GM12865 (cell line): ENCODE measurements at places on chromosomes 6 and 20.

DNA sequence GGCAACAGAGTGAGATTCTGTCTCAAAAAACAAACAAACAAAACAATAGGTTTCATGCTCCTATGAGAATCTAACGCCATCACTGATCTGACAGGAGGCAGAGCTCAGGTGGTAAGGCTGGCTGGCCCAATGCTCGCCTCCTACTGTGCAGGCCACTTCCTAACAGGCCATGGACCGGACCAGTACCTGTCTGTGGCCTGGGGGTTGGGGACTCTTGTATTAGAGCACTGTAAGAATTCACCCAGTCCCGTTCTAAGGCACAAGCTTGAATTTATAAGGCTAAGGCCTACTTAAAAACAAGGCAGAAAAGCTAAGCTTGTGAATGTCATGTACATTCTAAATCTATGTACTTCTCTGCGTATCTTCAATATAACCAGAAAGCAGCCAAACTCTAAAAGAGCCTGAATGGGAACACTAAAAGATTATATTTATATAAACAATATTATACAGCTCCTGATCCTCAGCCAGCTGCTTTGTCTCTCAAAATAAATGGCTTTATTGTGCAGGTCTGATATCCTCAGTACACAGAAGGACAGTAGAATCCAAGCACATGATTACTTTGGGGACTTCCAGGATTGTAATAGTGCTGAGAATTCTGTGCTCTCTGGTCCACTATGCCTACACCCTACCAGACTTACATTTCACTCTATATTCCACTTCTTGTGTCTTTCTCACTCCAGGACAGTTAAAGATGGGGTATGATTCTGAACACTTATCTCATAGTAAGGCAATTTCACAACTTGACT, 64.5 kb upstream of the DST start:
- no peak for DNase-seq

GRCh38 chr6:1216488-1216974, 95.4 kb upstream of the FOXQ1 start:
- DNase-seq: no peak

DNA sequence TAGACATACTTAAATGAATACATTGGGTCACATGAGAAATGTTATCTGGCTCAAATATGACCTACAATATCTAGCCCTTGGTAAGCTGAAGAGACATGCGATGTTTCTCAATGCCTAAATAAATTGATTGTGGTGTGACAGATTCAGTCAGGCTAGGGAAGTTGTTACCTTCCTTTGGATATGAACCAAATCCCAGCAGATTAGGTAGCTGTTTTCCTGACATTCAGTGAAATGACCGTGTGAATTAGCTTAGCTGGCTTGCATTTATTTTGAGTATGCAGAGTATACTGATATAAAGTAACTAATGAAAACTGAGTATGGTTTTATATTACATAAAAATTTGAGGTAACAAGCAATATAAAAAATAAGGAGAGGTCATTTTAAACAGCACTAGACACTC, 288.2 kb downstream of the GJA1 start:
- DNase-seq: no peak

GRCh38 chr6:99130897-99131873, 183.4 kb upstream of the FBXL4 start:
- DNase-seq: no peak

DNA sequence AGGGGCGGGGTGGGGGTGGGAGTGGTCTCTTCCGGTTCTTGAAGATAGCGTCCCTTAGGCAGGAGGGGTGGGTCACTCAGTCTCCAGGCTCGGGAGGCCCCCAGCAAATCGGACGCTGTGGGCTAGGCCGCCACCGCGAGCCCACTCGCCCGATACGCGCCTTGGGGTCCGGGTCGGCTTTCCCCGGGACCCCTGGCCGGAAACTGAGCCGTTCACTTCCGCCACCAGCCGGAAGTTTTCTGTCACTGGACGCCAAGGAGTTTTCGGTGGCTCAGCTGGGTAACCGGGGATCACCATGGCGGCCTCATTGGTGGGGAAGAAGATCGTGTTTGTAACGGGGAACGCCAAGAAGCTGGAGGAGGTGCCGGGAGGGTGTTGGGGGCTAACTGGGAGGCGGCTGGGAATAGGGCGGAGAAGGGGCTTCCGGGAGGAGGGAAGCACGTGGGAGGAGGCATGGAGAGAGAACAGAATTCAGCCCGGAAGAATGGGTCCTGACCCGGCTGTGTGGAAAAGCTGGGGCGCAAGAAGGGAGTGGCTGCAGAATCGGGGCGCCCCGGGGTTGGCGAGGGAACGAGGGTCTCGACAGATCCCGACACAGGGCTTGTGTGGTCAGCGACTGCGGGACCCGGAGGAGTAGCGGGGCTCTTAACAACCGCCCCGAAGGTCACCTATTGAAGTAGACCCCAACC, at the start of gene ITPA:
Gene ITPA, plus strand, starts transcription at position 242 of the 689 bp plus-strand sequence. Its CDS starts 54 bp downstream, at position 296.
- peak; percentile 71 for DNase-seq

- DNase-seq: no peak
These were observed 76.8 kb downstream of the HIVEP2 start for GRCh38 chr6:142867988-142868812.

DNA sequence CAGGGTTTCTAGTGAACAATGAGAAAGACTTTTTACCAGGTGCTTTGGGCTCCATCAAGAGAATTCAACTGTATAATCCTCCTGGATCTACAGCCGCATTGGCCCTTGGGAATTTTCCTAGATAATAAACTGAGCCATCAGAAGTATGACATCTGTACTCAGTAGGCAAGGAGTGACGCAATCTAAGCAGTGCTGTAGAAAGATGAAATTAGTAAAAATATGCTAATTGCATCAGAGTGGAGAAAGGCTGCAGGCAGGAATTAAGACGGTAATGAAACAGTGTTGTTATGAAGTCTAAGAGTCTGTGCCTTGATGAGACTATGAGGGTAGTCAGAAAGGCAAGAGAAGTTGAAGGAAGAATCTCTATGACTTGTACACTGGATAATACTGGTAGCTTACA, 507.9 kb upstream of the SOX4 start:
- no peak for DNase-seq

DNA sequence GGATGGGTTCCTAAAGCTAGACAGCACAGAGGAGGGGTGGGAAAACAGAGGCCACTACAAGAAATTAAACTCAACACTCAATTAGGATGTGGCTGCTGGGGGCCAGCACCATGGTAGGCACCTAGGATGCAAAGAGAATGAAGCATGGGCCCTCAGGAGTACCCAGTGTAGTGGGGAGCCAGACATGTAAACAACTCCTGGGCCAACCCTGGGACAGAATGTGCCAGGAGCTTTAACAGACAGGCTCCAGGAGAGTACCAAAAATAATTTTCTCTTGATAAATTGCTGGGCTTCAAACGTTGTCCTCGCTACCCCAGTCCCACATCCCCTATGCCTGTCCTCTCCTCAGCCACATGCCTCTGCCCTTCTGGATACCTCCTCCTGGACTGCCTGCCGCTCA, 1.7 kb downstream of the TMEM151B start:
- no peak for DNase-seq

GRCh38 chr6:130681028-130681427, 146.2 kb upstream of the SMLR1 start:
- no peak for DNase-seq

- DNase-seq: no peak
These were observed 13.9 kb downstream of the TMEM151B start for GRCh38 chr6:44284121-44284520.

- DNase-seq: no peak
These were observed 33.7 kb upstream of the HIVEP1 start for GRCh38 chr6:11978169-11978987.

- DNase-seq: no peak
These were observed 72.9 kb downstream of the PSMB1 start for GRCh38 chr6:170480050-170480692.

DNA sequence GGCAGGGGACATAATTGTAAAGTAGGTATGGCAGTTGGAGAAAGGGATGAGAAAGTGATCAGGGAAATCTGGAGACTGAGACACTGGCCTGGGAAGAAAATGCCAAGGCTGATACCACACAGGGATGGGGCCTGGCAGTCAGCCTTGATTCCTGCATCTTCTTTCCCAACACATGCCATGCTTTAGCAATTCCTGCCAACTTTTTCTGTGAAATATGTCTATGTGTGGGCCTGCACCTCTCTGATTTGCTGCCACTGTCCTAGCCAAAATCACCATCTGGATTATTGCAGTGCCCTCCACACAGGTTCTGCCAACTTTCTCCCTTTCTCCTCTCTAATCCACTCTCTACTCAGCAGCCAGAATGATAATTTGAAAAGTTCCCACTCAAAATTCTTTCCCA, 759.8 kb upstream of the CITED2 start:
- no peak for DNase-seq

DNA sequence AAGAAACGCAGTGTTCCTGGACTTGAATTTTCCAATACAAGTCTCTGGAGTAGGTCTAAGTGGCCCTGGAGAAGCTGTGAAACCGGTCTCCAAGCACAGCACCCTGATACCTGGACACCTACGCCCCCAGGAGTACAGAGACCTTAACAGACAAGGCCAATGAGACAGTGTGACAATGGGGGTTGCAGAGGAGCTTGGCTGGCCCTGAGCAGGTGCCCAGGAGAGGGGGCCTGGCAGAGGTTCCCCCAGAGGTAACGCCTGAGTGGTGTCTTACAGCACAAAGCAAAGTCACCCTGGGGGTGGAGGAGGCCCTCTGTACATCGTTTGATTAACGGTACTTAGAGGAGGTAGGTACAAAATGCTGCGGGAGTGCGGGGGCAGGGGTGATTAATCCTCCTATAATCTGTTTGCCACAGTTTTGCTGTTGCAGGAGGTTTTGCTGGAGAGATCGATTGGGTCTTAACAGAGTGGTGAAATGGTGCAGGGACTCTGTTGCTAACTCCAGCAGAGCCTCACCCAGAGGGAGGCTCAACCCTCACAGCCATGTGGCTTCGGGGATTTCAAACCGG, 37.3 kb upstream of the APCDD1L start:
- DNase-seq: no peak

DNA sequence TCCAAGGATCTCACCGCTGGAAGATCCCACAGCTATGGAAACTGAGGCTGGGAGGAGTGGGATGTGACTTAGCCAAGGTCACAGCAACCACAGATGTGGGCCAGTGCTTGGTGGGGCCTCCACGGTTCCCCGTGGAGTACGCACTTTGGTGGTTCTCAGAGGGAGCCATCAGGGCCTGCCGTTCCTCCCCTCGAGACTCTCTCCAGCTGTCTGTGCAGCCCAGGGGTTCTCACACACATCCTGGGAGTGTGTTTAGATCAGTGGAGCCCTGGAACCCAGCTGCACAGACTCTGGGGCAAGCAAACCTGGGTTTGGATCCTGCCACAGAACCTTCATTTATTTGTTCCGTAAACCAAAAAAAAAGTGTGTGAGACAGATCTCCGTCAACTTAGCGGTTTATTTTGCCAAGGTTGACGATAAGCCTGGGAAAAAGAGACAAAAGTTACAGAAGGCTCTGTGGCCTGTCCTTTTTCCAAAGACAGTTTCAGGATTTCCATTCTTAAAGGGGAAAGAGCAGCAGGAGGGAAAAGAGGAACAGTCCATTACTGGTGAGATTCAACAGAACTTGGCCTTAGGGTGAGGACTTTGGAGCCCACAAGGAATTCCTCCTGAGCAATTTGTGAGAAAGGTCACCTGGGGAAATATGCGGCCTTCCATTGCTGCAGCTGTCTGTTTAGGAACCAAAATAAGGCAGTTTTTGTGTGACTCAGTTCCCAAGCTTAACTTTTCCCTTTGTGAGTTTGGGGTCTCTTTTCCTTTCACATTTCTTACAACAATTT, 13.6 kb upstream of the MYMX start:
- no peak for DNase-seq

- DNase-seq: peak; percentile 50
These were observed 86.7 kb upstream of the STMND1 start for GRCh38 chr6:17015144-17015543.

- peak; percentile 83 for DNase-seq
These were observed 1.2 kb downstream of the TREML2 start for GRCh38 chr6:41199552-41200246.

DNA sequence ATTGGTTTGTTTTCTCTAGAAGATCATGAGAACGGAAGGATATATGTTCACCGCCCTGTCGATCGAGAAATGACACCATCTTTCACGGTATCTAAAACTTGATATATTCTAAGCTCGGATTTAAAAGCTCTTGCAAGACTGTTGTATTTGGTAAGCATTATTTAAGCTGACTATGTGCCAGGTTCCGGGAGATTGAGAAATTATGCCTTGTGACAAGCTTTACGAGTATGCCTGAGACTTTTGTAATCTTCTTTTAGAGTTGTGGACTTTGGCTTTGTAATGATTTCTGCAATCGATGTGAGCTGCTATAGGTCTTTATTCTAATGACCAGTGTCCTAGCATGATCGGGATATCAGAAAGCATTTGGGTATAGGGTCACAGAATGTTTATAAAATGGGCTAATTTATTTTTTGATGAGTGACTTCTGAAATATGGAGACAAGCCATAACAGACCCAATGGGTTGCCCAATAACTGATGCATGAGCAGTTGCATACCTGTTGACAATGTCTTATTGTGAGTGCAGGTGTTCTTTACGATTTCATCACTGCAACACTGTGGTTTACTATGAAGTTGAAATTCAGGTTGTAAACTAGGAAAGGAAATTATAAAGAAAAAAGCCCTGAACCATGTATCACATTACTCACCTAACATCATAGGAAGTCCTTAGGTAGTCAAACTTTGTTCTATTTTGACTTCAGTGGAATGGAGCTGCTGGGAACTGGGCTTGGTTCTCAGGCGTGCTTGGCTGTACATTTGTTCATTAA, 14.0 kb downstream of the CDH26 start:
- no peak for DNase-seq

- no peak for DNase-seq
These were observed 15.6 kb downstream of the MANBAL start for GRCh38 chr20:37305079-37305478.

DNA sequence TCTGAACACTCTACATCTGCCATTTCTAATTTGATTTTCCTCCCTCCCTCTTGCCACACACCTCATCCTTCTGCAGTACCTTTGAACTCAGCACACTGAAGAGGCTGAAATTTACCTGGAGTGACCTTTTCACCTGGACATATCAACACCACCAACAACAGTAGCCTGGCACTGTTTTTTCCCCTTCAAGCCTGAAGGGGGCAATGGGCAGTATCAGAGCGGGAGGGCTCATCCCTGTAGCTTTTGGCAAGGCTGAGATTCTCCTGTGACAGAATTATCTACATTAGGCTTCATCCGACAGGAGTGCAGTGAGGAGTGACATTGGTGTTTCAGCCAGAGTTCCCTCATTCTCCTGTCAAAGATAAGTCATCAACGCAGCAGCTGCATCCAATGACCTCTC, 312.8 kb upstream of the SPTLC3 start:
- no peak for DNase-seq

GRCh38 chr6:38391206-38391605, 248.5 kb downstream of the BTBD9 start:
- DNase-seq: no peak

- no peak for DNase-seq
These were observed 92.0 kb downstream of the TTLL2 start for GRCh38 chr6:167416676-167417430.
